ENCODE measurements at places on chromosomes 2 and 18. TPM values are rescaled to one million over a fixed set of nuclear protein-coding genes. Genes with fewer than 3 reads are reported as not detected.

Gene OTOS
- 0.73 TPM for total RNA-seq

Gene TMEM163
- total RNA-seq: 0.04 TPM

DNA sequence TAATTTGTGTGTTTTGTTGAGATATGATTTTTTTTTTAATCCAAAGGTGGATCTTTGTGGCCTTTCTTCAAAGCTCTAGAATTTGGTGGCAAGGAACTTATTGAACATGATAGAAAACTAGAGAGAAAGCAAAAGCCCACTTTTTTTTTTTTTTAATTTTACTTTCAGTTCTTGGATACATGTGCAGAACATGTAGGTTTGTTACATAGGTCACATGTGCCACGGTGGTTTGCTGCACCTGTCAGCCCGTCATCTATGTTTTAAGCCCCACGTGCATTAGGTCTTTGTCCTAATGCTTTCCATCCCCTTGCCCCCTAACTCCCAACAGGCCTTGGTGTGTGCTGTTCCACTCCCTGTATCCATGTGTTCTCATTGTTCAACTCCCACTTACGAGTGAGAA is 135.9 kb downstream of the RHBDD1 start:
- no peak overlapping the region for H3K4me3 ChIP-seq
- H3K27me3 ChIP-seq: no peaks in the 10 kb centered on the region
- no peak for DNase-seq
- H3K27ac ChIP-seq: no peak overlapping the region

DNA sequence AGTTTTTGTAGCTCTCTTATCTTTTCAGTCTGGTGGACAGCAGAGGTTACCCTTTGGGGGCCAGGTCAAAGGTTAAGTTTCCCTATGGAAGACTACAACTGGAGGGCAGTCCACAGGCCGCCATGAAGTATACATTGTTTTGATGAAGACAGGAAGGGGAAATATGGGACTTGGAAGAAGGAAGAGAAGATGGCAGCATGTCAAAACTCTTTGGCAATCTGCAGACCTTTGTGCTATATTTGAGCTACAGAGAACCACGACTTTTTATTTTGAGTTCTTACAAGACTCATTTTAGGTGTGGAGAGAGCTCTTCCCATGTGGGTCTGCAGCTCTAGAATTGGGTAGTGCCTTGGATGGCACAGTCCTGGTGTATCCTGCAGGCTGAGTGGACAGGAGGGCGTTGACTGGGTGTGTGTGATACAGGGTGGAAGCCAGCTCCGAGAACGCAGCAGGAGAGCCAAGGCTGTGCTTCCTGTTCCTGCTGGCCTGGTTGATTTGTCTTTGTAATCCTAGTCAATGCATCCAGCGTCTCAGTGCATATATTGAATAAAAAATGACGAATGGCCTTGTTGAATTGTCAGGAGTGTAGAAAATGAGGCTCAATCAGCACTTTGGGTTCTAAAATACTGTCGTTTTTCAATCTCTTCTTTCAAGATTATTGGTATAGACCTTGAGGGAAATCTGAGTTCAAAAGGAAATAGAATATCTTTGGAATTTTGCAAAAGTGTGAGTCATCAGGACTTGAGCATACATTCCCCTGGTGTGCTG is 11.5 kb downstream of the ITGA6 start:
- H3K4me3 ChIP-seq: peak overlapping the region; percentile 16
- H3K27me3 ChIP-seq: no peaks in the 10 kb centered on the region
- H3K27ac ChIP-seq: peak overlapping the region; percentile 89
- no peaks in the 10 kb centered on the region for H3K36me3 ChIP-seq
- peak; percentile 70 for DNase-seq

DNA sequence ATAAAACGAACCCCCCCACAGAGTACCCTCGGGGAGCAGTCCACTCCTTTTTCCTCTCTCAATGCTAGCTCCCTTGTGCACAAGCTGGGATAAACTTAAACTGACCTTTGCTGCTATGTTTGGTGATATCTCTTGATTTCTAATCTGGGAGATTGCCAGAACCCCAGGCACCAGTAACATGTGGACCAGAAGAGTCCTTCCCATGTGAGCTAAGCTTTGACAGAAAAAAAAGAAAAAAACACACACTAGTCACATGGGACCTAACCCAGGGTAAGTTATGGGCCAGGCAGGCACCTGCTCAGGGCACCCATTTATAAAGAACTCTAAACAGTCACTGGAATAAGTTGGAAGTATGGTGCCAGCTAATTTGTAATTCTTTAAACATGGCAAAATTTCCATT is 242.6 kb downstream of the EN1 start:
- H3K27me3 ChIP-seq: no peaks in the 10 kb centered on the region
- no peaks in the 10 kb centered on the region for H3K36me3 ChIP-seq
- H3K4me3 ChIP-seq: no peak overlapping the region
- H3K27ac ChIP-seq: no peak overlapping the region

DNA sequence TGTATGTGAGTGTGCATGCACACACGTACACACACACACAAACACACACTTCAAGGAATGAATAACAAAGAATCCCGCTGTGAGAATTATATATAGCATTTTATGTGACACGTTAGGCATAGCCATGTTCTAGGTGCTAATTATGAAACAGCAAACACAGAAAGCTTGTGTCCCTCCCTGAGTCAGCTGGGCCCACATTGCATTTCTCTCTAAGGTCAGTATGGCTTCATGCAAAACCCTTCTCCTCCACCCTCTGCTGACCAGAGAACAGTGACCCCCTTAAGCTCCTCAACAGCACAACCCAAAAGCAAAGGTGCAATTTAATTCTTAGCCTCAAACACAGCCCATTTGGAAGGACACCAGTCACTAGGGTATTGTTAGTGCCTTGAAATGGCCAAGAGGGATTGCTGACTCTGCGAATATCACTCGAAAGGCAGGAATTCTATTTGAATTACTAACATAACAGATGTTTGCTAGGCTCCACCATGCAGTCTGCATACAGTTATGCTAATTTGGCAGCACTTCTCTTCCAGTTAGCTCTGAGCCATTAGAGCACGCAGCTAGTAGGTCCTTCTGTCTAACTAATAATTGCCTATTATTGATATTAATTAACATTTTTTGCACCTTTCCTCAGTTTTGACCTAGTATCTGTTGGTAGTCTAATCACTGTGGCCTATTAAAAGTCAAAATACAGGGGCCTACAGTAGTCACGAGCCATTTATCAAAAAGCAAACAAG is 149.0 kb downstream of the LNPK start:
- no peak overlapping the region for H3K4me3 ChIP-seq
- H3K27ac ChIP-seq: peak overlapping the region; percentile 6
- no peaks in the 10 kb centered on the region for H3K36me3 ChIP-seq
- peaks cover 36% of the 10 kb centered on the region for H3K4me1 ChIP-seq
- peak; percentile 25 for DNase-seq

DNA sequence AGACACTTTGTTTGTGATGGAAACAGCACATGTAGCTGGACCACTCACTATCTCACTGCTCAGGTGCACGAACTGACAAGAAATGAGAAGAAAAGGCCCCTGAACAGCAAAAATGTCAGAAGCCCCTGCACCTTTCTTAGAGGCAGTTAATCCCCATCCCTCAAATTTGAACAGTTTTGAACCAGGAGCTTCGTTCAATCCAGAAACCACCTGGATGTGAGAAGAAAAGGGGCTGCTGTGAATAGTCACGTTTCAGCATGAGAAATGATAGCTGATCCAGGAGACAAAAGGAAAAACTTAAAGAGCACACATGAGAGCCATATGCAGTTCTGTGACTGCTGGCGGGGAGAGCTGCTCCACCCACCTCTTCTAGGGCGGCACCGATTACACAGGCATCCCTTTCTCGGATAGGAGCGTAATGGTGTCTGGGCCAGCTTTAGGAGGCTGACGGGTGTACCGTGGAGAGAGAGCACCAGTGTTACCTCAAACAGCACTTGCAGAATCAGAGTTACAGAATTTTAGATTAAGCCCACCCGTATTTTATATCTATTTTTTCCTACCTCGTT is 117.0 kb upstream of the EML6 start:
- no peaks in the 10 kb centered on the region for H3K4me1 ChIP-seq
- no peak overlapping the region for H3K27ac ChIP-seq
- H3K27me3 ChIP-seq: no peaks in the 10 kb centered on the region
- DNase-seq: no peak

DNA sequence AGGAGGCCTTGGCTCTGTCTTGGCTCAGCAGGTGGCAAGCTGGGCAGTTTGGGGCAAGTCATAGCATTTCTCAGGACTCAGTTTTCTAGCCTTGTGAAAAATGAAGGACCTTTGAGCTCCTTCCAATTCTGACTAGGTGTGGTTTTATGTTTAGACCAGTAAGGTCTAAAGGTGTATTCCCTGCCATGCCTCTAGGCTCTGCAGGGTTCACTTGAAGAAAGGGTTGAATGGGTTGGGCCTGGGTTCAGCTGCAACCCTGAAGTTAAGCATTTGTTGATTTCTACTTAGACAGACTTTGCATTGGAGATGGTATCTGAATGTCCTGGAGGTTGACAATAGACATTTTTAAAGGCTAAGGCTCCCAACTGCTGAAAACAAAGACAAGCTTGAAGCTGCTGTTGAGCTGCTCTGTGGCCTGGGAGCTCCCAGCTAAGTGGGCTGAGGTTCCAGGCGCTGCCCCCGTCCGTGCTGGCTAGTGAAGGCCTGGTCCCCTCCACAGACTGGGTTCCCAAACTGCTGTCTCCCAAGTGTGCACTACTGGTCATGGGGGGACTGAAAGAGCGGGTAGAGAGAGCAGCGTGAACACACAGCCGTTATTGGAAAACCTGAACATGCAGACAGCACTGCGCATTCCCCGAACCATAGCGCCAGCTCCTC is 100.7 kb upstream of the SMAD7 start:
- no peaks in the 10 kb centered on the region for H3K27me3 ChIP-seq
- no peak overlapping the region for H3K27ac ChIP-seq
- peaks cover 19% of the 10 kb centered on the region for H3K4me1 ChIP-seq
- no peaks in the 10 kb centered on the region for H3K36me3 ChIP-seq
- no peak for DNase-seq

GRCh38 chr18:55109818-55110414 is 150.7 kb upstream of the CCDC68 start:
- H3K36me3 ChIP-seq: no peaks in the 10 kb centered on the region
- H3K27me3 ChIP-seq: no peaks in the 10 kb centered on the region
- no peak for DNase-seq
- no peaks in the 10 kb centered on the region for H3K4me1 ChIP-seq

- H3K36me3 ChIP-seq: no peaks in the 10 kb centered on the region
- peak within 1 kb of the TSS; percentile 85 for H3K27ac ChIP-seq
- peak within 1 kb of the TSS; percentile 82 for H3K4me3 ChIP-seq
- peaks cover 22% of the 10 kb centered on the region for H3K4me1 ChIP-seq
- DNase-seq: peak; percentile 86
Observed at GRCh38 chr2:240435457-240435947, at the start of gene GPC1. Gene GPC1 (plus strand): TSS chr2:240435663. CDS start chr2:240435919, 256 bp downstream.

DNA sequence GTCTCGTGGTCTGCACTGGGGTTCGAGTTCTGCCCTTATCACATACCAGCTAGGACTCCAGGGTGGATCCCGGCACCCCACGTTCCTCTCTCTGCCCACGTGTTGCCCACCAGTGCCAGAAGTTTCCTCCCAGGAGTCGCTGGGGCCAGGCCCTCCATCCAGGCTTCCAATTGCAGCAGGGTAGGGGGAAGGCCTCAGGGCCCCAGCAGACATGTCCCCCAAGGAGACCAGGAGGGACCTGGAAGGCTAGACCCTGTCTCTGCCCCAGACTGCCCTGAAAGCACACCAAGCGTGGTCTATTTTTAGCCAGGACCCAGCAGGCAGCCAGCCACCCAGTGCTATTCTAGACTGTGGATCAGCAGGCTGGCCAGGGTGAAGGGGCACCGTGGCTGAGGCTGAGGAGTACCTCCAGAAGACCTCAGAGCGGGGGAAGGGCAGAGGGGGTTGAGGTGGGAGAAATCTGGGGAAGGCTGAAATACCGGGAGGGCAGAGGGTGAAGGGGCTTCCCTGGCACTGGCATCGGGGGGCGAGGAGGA is 18.8 kb upstream of the TNS1 start:
- no peak overlapping the region for H3K4me3 ChIP-seq
- DNase-seq: no peak
- no peaks in the 10 kb centered on the region for H3K4me1 ChIP-seq
- H3K27me3 ChIP-seq: no peaks in the 10 kb centered on the region
- no peaks in the 10 kb centered on the region for H3K36me3 ChIP-seq

DNA sequence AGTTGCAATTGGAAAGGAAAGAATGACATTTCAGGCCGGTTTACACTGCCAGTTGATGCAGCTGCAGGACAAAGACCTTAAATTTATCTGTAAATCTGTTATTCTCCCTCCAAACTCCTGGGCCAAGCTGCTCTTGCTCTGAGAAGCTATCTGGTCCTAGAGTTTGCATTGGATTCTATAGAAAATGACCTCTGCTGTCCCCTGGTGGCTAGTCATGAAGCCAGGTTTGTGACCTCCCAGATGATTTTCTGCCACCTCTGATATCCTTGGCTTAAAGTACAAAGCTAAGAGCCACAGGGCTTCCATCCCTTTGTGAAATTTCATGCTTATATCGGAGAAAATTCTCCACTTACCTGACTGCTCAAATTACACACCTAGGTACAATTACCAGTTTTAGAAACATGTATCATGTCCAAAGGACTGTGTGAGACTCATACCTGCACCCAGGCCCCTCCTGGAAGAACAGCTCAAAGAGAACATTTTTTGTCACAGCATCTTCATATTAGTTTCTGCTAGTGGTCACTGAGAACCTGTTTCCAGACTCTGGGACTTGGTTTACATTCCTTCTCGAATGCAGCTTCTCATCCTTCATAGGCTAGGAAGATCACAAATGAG is 28.9 kb upstream of the IER3IP1 start:
- no peaks in the 10 kb centered on the region for H3K27me3 ChIP-seq
- H3K4me3 ChIP-seq: no peak overlapping the region
- H3K27ac ChIP-seq: no peak overlapping the region
- DNase-seq: peak; percentile 60

- DNase-seq: no peak
- no peaks in the 10 kb centered on the region for H3K36me3 ChIP-seq
- peaks cover 7% of the 10 kb centered on the region for H3K4me1 ChIP-seq
- H3K27me3 ChIP-seq: no peaks in the 10 kb centered on the region
- H3K4me3 ChIP-seq: no peak overlapping the region
Observed at GRCh38 chr2:216590780-216591179, 42.4 kb upstream of the IGFBP2 start.
